ENCODE measurements at places on chromosomes 7 and 10.

GRCh38 chr7:6478186-6478585 is 30.4 kb upstream of the DAGLB start:
- no peak for DNase-seq

GRCh38 chr7:96998744-96999143 is 6.6 kb upstream of the DLX6 start:
- no peak for DNase-seq

GRCh38 chr7:128815289-128815942 is 14.8 kb upstream of the FLNC start:
- no peak for DNase-seq

GRCh38 chr7:121803039-121803438 is 69.9 kb upstream of the PTPRZ1 start:
- DNase-seq = no peak

GRCh38 chr10:55233505-55233904 is 432.5 kb upstream of the PCDH15 start:
- no peak for DNase-seq

DNA sequence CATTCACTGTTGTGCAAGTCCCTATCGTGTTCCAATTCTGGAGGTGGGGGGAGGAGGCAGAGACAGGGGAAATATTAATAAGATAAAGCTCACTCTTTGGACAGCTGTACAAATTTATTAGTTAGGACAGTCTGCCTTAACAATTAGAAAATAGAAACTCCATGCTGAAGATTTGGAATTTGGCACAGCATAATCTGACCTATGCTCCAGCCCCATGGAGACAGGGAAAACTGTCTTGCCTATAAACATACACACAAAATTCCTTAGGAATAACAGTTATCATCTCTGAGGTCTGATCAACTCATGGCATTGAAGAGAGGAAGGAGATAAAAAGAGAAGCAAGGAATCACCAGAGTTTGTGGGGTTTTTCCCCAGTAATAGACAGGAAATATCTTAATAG is 335.4 kb upstream of the MEOX2 start:
- DNase-seq = no peak

- no peak for DNase-seq
Measured at GRCh38 chr7:126791306-126791705, 461.4 kb downstream of the GRM8 start.

DNA sequence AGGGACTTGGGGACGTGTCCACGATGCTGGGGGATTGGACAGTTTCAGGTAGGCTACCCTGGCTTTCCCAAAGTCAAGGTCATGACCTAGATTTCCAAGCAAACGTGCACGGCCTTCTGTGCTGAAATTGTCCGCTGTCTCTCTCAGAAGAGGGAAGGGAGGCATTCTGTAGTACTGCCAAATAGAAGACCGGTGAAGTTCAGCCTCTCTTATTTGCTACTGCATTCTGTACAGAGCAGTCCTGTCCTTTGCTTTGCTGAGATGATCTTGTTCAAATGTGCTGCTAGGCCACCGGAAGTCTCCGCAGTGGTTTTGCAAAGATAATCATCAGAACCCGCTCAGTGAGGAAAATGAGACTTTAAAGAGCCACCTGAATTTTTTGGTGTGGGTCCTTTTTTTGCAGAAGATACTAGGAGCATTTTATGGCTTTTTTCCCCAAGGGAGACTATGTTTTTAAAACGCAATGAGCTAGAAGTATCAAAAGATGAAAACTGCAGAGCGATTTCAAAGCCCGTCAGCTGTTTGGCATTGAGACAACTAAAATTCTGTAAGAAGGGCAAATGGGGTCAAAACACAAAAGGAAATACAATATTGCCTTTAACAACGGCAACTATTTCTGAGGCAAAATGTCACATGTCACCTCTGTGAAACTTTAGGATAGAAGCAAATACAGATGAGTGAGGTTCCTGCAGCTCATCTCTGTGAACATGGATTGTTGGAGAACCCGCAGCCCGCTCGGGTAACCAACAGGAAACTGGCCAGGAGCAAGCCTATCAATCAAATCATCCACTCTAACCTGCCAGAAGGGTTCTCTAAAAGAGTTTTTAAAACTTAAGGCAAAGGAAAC is 1.3 kb upstream of the NMT2 start:
- no peak for DNase-seq

DNA sequence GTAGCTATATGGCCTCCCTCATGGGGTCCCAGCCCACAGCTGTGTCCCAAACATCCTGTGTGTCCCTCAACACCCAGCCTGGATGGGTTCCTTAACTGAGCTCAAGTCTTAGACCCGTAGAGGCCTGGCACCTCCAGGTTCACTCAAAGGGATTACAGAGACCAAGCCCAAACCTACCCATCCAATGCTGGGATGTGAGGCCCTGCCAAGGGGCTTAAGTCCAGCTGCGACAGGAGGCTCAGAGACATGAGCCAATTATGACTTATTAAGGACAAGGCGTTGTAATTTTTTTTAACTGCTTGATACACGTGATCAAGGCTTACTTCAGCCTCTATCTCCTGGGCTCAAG is 105.6 kb upstream of the RET start:
- no peak for DNase-seq

GRCh38 chr7:69906283-69906995 is 308.2 kb downstream of the AUTS2 start:
- no peak for DNase-seq

- DNase-seq = no peak
Measured at GRCh38 chr7:77447616-77448015, 31.5 kb upstream of the GSAP start.

DNA sequence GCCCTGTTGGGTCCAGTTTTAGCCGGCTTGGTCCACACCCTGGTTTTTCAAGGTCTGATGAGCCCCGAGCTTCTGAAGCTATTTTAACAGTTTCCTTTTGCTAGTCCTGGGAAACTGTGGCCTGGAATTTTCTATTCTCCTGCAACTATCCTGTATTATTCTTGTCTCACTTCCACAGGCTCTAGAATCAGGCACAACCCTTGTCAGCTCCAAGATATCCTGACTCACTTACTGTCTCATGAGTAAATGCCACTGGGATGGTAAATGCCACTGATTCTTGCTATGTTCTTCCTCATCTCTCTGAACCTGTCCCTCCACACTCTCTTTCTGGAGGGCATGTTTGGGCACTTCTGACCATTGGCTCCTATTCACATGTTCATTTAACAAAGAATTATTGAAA is 611.5 kb upstream of the IGFBP3 start:
- no peak for DNase-seq

Measured in activated CD8-positive, alpha-beta memory T cell treated with anti-CD3 and anti-CD28 coated beads for 48 hours (primary cell).